ENCODE measurements at places on chromosomes 6 and 20.

DNA sequence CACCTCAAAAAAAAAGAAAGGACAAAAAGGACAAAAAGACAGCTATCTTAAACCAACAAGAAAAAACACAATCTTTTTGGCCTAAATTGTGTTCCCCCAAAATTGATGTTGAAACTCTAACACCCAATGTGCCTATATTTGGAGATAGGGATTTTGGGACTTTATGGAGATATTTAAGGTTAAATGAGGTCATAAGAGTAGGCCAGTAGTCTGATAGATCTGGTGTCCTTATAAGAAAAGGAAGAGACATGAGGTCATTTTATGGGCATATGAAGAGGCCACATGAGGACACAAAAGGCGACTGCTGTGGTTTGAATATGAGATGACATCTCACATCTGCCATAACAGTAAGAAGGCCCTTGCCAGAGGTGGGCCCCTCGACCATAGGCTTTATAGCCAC, 49.5 kb downstream of the TRIM38 start:
- DNase-seq = no peak

DNA sequence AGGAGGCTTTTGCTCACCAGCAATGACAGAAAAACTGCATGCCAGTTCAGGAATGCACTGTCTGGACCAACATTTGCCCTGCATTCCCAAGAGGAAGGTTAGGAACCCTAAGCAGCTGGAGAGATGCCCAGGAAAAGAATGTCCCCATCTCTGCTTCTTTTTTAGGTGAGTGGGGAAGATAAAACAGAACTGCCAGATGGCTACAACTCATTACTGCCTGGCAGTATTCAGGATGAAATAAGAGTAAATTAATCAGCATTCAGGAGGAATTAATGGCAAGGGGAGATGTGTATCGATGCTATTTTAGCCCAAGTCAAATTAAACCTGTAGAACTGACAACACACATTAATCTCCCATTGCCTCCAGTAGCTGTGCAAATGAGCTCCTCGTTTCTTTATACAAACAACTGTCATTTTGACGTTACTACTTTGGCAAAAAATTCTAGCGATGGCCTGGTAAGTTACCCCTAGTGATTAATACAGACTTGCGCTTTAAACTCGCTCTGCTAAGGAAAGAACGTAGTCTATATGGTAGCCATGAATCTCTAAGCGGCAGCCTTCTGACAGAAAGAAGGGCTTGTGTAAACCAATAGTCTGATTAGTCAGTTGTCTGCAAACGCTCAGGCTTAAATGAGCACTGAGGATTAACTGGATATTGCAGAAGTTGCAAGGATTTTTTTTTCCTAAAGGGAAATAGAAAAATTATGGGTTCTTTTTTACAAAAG, 16.7 kb upstream of the SMLR1 start:
- no peak for DNase-seq

DNA sequence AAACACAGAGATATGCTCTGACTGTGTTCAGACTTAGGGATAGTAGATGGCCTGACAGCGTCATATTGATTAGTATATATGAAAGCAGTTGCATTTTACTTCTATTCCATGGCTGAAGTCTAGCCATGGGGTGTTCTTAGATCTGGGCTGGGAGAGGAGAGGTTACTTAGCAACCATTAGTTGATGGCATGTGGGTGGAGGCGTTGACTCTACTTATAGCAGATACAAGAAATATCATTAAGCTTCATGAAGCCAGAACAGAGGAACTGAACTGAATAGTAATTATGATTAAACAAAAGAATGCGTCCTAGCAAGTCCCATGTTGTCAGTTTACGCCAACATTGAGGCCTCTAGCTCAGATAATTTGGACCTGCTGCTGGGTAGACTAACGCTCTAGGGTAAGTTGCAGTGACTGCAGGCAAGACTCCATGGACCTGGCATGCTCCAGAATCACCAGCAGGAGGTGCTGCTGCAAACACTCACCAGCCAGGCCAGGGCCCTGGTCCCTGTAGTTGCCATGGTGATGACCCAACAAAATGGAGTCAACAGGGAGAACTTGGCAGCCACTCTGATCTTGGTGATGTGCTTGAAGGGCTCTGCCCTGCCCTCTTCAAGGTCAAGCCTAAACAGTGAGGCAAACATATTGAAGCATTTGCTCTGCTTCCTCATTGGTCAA, 477.3 kb downstream of the PREX1 start:
- DNase-seq = no peak

GRCh38 chr6:44074439-44074812, 52.8 kb downstream of the MRPL14 start:
- no peak for DNase-seq

- DNase-seq = no peak
Measured at GRCh38 chr6:27863962-27864905, 48.0 kb downstream of the OR2B2 start.

DNA sequence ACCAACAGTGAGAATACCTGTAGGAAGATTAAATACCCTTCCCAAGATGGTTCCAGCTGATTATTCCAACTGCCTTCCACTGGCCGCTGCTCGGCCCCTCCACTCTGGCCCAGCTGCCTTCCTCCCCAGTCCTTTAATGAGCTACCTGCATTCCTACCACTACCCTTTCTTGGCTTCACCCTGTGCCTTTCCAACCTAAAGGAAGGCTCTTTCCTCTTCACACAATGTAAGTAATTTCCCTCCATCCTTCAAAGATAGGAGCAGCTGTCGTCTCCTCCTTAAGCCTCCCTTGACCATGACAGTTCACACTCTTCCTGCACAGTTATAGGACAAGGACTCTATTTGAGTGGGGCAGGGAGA, 16.2 kb upstream of the SNX9 start:
- no peak for DNase-seq

DNA sequence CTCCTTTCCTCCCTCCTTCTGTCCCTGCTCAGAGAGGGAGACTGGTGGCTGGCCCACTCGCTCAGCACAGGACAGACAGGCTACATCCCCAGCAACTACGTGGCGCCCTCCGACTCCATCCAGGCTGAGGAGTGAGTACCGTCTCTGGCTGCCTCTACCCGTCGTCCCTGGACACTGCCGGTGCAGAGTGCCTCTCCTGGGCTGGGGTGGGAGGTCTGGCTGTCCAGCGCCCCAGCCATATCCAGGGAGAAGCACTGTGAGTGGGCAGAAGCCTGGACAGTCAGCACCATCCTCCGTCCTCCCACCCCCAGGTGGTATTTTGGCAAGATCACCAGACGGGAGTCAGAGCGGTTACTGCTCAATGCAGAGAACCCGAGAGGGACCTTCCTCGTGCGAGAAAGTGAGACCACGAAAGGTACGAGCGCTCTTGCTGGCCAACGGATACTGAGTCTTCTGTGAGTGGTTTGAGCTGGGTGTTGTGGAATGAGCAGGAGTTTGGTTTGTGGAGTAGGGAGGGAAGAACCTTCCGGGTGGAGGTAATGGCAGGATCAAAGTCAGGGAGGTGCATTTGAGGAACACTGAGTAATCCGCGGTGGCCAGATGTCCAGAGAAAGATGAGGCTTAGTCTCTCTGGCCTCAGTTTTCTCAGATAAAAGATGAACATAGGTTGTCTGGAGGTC, 48.1 kb downstream of the SRC start:
- DNase-seq = no peak

- DNase-seq = no peak
Measured at GRCh38 chr6:165110860-165111259, 198.5 kb downstream of the C6orf118 start.

GRCh38 chr6:16324606-16325225, 86.3 kb downstream of the GMPR start:
- no peak for DNase-seq

- DNase-seq = no peak
Measured at GRCh38 chr6:120279466-120280167, 930.1 kb upstream of the MAN1A1 start.

- DNase-seq = no peak
Measured at GRCh38 chr6:118804091-118804490, 89.9 kb upstream of the ASF1A start.

GRCh38 chr6:166579237-166579850, 7.1 kb downstream of the RAMACL start:
- DNase-seq = no peak

DNA sequence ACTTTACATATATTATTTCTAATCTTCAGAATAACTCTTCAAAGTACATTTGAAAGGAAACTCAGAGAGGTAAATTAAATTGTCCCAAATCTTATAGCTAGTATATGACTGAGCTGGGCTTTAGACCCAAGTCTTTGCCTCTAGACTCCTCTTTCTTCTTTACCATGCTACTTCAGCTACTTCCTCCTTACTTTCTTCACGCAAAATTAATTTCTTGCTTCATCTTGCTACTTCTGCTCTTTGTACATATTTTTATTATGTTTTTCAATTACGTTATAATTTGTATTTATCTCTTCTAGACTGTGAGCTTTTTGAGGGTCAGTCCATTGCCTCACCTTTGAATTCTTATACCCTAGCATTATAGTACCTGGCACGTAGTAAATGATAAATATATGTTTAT, 5.3 kb downstream of the TMEM170B start:
- DNase-seq = no peak

DNA sequence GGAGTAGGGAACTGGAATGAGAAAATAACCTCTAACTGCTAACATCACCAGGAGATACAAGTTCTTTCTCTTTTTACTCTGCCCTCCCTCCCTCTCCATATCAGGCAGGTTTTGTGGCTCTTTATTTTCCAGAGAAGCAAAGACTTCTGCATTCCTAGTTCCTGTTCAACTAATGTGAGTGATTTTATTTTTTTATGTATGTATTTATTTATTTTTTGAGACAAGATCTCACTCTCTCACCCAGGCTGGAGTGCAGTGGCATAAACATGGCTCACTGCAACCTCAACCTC, 6.0 kb upstream of the IER3 start:
- no peak for DNase-seq

DNA sequence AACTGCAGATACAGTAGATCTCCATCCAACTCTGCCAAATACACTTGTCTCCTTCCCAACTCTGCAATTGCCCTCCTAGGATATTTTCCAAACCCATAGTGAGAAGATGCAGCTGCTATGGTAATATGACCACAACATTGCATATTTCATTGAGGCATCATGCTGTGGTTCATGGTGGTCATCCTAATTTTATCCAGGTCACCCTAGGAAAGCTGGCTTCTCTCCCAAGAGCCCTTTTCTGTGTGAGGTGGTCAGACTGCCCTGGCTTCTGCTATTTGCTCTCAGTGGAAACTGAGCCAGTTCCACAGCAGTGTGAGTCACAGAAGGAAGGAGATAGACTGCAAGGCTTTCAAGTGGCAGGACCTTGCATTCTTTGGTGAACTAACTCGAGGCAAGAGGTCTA, 5.5 kb downstream of the OGFRL1 start:
- DNase-seq = no peak

- DNase-seq = no peak
Measured at GRCh38 chr20:42267793-42268384, 649.7 kb upstream of the CHD6 start.

GRCh38 chr6:150641398-150642139, 41.9 kb downstream of the PLEKHG1 start:
- DNase-seq = no peak

DNA sequence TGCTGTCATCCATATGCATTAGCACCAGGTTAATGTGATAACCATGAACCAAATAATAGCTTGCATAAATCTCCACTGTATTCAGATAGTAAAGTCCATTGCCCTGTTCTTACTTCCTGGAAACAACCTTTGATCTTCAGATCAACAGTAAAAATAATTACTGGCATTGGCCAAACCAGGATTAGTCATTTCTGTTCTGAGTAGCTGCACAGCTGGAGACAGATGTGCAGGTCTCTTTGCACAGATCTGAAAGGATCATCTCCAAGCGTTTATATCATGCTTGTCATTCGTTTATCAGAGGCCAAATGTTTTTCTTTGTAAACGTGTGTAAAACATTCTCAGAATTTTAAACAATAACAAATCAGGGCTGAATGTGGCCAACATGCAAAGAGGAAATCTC, 134.4 kb upstream of the HMGCLL1 start:
- no peak for DNase-seq

DNA sequence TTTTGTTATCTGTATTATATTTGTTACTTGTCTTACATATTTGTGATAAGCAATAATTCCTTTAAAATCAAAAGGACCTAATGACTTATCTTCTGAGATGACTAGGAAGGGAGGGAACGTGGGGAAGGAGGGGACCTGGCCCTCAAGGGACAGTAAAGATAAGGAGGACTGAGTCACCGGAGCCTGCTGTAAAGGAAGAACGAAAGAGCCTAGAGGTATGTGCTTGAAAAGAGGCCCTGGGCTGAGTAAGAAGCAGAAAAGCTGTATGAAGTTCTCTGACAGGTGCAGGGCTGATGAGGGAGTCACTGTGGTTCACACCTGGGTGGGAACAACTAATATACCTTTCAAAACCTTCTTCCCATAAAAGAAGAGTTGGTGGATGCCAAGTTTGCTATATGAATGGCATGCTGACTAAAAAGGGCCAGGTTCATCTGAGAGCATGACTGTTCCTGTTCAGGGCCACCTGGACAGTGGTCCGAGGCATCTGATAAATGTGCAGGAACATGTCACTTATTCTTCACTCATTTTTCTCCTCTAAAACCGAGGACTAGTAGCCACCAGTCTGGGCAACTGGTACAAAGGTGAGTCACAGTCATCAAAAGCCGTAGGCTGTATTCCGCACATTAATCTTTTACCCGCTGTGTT, 111.3 kb downstream of the TNFAIP3 start:
- no peak for DNase-seq

- no peak for DNase-seq
Measured at GRCh38 chr6:32432050-32432450, 7.6 kb upstream of the HLA-DRA start.

DNA sequence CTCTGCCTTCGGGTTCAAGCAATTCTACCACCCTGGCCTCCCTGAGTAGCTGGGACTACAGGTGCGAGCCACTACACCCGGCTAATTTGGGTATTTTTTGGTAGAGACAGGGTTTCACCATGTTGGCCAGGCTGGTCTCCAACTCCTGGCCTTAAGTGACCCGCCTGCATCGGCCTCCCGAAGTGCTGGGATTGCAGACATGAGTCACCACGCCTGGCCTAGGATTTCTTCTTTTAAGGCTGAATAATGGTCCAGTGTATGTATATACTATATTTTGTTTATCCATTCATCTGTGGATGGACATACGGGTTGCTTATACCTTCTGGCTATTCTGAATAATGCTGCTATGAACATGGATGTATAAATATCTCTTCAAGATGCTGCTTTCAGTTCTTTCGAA, 17.1 kb downstream of the RIOK1 start:
- DNase-seq = no peak

- no peak for DNase-seq
Measured at GRCh38 chr20:19598117-19598850, 159.8 kb upstream of the RIN2 start.

DNA sequence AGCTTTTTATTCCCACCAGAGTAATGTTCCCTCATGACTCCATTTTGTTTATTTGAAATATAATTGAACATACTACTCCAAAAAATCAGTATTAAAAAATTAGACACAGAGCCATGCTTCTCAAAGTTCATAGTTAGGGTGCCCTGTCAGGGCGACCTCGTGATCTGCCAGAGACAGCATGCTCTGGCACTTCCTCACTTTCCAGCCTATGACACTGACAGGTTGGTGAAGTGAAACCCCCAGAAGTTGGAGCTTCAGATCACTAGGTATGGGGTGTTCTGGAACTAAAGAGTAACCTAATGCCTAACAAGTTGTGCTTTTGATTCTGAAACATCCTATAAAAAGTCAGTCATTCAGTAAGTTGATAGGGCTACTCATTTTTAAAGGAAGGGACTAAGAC, 93.0 kb downstream of the TBC1D7 start:
- DNase-seq = no peak

- DNase-seq = peak; percentile 56
Measured at GRCh38 chr6:157756708-157757429, 66.2 kb upstream of the SNX9 start.

- no peak for DNase-seq
Measured at GRCh38 chr6:102066301-102066700, 672.8 kb downstream of the GRIK2 start.

Measured in substantia nigra (tissue), 51 donors.